ENCODE measurements at places on chromosomes 13 and 19. TPM values are rescaled to one million over a fixed set of nuclear protein-coding genes. Genes with fewer than 3 reads are reported as not detected.

ZNF91 gene
- 29.9 TPM for total RNA-seq

DNA sequence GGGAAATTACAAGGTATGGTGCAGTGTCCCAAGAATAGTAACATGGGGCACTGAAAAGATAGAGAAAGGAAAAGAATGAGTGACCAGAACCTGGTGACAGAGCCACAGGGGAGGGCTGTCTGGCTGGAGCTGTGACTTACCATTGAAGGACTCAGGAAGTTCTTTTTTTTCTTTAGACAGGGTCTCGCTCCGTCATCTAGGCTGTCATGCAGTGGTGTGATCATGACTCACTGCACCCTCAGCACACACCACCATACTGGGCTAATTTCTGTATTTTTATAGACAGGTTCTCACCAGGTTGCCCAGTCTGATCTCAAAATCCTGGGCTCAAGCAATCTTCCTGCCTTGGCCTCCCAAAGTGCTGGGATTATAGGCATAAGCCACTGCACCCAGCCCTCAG is 8.8 kb upstream of the CPB2 start:
- H3K27ac ChIP-seq: no peak overlapping the region
- H3K4me1 ChIP-seq: no peaks in the 10 kb centered on the region
- H3K36me3 ChIP-seq: no peaks in the 10 kb centered on the region
- DNase-seq: no peak

NAPSA gene
- 1.3 TPM for total RNA-seq

DNA sequence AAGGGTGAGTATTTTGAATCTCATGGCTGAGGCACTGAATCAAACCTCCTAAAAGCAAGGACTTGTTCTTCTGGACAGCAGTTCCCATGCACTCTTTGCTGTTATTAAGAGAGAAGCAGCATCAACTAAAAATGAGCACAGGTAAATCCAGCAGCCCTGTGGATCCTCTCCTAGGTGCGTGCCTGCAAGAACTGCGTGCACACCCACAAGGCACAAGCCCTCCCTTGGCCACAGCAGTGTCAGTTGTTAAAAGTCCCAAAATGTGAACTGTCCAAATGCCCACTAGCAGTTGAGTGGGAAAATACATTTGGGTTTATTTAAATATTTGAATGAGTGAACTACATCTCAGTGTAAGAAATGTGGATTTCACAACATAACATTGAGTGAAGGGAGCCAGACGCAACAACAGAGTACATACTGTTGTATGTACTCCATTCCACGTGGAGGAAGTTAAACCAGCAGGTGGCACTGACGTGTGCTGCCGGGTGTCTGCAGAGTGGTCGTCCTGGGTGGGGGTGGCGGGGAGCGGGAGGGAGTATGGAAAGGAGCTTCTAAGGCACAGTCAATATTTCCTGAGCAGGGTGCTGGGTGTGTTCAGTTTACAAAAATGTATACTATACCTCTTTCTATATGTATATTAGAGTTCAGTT is 266.4 kb downstream of the NALCN start:
- peak overlapping the region; percentile 73 for H3K27ac ChIP-seq
- H3K27me3 ChIP-seq: no peaks in the 10 kb centered on the region
- H3K4me3 ChIP-seq: no peak overlapping the region
- DNase-seq: no peak
- H3K4me1 ChIP-seq: peaks cover 72% of the 10 kb centered on the region
- no peaks in the 10 kb centered on the region for H3K36me3 ChIP-seq

DNA sequence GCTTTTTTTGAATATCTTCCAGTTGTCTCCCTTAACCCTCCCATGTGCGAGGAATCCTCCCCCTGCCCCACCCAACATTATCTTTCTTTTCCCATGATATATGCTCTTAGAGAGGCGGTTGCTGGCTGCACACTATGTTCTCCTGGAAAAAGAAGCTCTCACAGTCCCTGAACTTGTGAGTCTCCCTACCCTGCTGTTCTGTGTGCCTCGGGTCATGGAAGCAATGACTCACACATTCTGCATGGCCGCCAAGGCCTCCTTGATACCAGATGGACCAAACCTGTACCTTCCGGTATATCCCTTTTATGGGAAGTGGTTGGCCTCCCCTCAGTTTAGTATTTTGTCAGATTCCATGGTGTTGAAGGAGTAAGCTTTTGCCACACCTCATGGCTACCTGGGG is 705.4 kb downstream of the SLITRK6 start:
- H3K27me3 ChIP-seq: no peaks in the 10 kb centered on the region
- DNase-seq: peak; percentile 87
- H3K36me3 ChIP-seq: peaks cover 7% of the 10 kb centered on the region
- H3K4me1 ChIP-seq: peaks cover 40% of the 10 kb centered on the region
- H3K4me3 ChIP-seq: peak overlapping the region; percentile 9

- H3K36me3 ChIP-seq: no peaks in the 10 kb centered on the region
- no peak for DNase-seq
- H3K27ac ChIP-seq: no peak overlapping the region
- H3K4me3 ChIP-seq: no peak overlapping the region
- no peaks in the 10 kb centered on the region for H3K27me3 ChIP-seq
Measured at GRCh38 chr13:105139048-105139379, 1396.4 kb downstream of the EFNB2 start.

KL gene
- not detected for total RNA-seq

DNA sequence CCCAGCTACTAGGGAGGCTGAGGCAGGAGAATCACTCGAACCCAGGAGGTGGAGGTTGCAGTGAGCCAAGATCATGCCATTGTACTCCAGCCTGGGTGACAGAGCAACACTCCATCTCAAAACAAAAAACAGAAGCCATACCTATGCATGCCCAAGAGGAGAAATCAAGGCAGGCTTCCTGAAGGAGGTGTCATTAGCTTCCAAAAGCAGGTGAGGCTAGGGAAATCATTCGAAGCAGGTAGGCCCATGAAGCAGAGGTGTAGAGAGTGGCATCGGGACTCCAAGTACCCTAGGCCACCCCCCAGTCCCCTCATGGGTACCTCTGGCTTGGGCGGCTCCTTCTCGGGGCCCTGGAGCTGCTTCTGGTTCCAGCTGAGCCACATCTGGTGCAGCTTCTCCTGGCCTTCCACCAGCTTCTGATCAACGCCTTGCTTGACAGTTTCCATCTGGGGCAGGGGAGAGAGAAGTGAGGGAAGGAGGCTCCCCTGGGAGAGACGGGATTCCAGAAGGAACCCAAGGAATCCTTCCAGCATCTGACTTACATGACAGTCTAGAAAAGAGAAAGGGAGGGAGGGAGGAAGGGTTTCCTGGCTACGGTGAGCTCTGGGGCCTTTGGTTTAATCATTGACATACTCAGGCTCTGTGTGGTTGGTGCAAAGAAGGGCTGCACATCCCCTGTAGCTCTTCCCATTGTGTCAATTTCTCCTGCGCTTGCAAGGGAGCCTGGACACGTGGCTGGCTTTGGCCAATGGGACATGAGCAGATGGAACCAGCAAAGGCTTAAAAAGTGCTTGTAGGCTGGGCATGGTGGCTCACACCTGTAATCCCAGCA is 13.1 kb upstream of the TICAM1 start:
- H3K27ac ChIP-seq: no peak overlapping the region
- no peak overlapping the region for H3K4me3 ChIP-seq
- no peak for DNase-seq
- peaks cover 32% of the 10 kb centered on the region for H3K36me3 ChIP-seq

DNA sequence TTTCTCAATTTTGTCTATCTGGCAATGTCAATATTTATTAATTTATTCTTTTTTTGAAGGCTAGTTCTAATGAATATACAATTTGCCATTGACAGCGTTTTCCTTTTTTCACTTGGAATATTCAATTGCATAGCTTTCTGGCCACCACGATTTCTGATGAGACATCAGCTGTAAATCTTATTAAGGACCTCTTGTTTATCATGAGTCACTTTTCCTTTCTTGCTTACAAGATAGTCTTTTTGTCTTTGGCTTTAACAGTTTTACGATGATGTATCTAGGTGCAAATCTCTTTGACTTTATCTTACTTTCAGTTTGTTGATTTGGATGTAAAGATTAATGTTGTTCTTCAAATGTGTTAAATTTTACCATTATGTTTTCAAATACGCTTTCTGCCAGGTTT is 991.6 kb upstream of the SLC10A2 start:
- H3K27ac ChIP-seq: no peak overlapping the region
- no peaks in the 10 kb centered on the region for H3K4me1 ChIP-seq
- no peaks in the 10 kb centered on the region for H3K27me3 ChIP-seq
- H3K36me3 ChIP-seq: no peaks in the 10 kb centered on the region

KLF1 gene
- not detected for total RNA-seq

DNA sequence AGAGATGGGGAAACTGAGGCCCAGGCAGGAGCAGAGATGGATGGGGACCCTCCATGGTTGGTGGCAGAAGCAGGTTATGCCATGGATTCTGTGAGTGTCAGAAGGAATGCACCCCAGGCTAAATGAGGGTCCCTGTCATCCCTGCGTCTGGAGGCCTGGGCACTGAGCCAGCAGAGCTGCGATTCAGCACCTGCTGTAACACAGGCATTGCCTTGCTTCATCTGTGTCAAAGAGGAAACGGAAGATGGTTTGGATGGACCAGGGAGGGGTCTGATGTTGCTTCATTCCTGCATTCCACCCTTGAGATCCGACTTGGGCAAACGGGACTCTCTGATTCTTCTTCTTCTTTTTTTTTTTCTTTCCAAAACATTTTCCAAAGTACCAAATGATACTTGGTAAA is 1.2 kb downstream of the C5AR1 start:
- DNase-seq: no peak
- H3K36me3 ChIP-seq: no peaks in the 10 kb centered on the region
- H3K27ac ChIP-seq: no peak overlapping the region
- H3K4me3 ChIP-seq: no peak overlapping the region

CPAMD8 gene
- 294 TPM for total RNA-seq

DNA sequence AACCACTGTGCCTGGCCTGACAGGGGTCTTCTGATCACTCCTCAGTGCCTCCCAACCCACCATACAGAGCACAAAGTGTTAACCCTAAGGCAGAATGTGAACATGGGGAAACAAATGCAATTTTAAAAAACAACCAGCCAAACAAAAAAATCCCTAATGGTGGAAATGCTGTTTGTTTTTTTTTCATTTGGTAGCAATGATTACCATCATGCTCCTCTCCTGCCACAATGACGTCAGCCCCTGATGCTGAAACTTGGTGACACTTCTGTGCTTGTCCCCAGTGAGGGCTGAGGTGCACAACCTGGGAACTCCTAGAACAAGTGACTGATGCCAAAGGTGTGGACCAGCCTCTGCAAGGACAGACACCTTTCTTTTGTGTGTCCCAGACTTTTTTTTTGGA is 4.0 kb upstream of the TSPAN16 start:
- H3K36me3 ChIP-seq: no peaks in the 10 kb centered on the region
- no peak overlapping the region for H3K27ac ChIP-seq
- H3K27me3 ChIP-seq: no peaks in the 10 kb centered on the region
- H3K4me1 ChIP-seq: peaks cover 15% of the 10 kb centered on the region
- DNase-seq: no peak
- no peak overlapping the region for H3K4me3 ChIP-seq

DNA sequence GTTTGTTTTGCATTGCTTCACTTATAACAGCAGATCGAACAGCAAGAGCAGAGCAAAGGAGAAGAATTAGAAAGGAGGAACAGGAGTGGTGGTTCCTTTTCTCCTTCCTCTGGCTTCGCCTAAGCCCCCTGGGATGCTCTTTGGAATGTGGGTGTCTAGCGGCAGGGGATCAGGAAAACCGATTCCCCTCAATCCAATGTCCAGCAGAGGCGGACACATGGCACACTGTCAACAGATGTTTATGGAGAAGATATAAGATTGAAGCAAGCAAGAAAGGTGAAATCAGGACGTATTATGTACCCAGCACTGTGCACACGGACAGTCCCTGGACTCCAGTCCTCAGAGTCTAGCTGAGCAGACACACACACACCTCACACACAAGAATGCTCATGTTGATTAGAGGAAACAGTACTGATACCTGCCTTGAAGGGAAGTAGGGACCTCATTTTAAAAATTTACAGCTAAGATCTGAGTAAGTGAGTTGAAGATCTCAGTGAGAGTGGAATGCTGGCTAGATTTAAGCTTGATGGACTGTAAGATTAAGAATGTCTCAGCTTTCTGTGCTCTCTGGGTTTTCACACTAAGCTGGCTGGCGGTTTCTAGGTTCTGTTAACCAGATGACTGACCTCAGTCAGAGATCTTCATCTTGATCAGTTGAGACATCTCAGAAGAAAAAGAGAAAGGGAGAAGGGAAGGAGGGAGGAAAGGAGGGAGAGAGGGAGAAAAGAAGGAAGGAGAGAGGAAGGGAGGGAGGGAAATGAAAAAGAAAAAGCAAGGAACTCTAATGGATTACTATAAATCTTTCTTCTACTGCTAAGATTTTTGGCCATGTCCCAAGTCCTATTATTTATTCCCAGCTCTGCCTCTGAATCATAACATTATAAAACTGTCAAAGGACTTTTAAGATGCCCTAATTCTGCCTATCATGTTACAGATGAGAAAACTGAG is 44.8 kb downstream of the FLT1 start:
- H3K36me3 ChIP-seq: no peaks in the 10 kb centered on the region
- peak overlapping the region; percentile 66 for H3K27ac ChIP-seq
- DNase-seq: no peak

DNA sequence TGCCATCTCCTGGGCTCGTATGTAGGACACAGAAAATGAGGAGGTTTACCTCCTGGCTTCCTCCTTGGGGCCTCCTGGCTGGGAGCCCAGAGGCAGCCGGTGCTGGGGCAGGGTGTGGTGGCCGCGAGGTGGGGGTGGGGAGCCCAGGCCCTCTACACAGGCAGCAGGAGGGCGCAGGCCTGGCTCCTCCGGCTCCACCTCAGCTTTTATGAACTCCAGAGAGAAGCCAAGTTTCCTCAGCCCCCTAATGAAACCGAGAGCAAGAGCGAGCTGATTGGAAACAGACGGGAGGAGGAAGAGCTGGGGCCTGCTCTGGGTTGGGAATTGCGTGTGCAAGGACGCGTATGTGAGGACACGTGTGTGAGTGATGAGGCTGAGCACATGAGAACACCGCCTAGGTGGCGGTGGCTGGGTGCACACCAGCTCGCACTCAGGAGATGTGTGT is 23.1 kb downstream of the LYL1 start:
- peaks cover 50% of the 10 kb centered on the region for H3K4me1 ChIP-seq
- no peaks in the 10 kb centered on the region for H3K27me3 ChIP-seq
- peaks cover 31% of the 10 kb centered on the region for H3K36me3 ChIP-seq

- H3K27ac ChIP-seq: peak overlapping the region; percentile 14
- no peaks in the 10 kb centered on the region for H3K27me3 ChIP-seq
- H3K36me3 ChIP-seq: peaks cover 6% of the 10 kb centered on the region
- H3K4me3 ChIP-seq: no peak overlapping the region
- H3K4me1 ChIP-seq: peaks cover 7% of the 10 kb centered on the region
- no peak for DNase-seq
Measured at GRCh38 chr19:40578442-40578908, 1.8 kb downstream of the SHKBP1 start.

GIPC1 gene
- total RNA-seq: 89.0 TPM

- H3K4me3 ChIP-seq: no peak overlapping the region
- peaks cover 62% of the 10 kb centered on the region for H3K4me1 ChIP-seq
- H3K36me3 ChIP-seq: peaks cover 9% of the 10 kb centered on the region
- no peak overlapping the region for H3K27ac ChIP-seq
- DNase-seq: no peak
Measured at GRCh38 chr13:39536274-39536673, 66.7 kb downstream of the LHFPL6 start.

TMEM145 gene
- 0.21 TPM for total RNA-seq

Data from osteocyte (in vitro differentiated cells).